ENCODE measurements at places on chromosomes 1 and 21.

DNA sequence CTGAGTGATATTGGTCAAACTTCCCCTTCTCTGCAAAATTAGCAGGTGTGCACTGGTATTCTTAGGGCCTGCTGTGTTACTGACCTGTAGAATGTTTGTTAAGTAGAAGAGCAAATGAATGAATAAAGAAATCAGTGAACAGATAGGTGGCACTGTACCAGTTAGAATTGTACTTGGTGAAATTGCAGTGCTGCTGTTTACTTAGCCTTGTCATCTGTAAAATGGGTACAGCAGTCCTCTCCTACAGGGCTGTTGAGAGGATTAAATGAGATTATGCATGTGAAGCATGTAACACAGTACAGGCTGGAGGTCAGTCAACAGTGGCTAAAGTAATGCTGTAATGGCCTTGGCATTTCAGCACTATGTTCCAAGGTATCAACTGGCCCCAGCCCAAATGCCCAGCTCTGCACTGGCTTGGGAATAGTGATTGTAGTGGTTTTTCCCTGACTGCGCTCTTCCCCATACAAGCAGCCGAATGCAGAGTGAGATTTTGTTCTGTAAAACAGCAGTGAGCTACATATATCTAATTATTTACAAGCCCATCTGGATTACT lies 10.5 kb downstream of the VANGL1 start:
- no peak for DNase-seq

DNA sequence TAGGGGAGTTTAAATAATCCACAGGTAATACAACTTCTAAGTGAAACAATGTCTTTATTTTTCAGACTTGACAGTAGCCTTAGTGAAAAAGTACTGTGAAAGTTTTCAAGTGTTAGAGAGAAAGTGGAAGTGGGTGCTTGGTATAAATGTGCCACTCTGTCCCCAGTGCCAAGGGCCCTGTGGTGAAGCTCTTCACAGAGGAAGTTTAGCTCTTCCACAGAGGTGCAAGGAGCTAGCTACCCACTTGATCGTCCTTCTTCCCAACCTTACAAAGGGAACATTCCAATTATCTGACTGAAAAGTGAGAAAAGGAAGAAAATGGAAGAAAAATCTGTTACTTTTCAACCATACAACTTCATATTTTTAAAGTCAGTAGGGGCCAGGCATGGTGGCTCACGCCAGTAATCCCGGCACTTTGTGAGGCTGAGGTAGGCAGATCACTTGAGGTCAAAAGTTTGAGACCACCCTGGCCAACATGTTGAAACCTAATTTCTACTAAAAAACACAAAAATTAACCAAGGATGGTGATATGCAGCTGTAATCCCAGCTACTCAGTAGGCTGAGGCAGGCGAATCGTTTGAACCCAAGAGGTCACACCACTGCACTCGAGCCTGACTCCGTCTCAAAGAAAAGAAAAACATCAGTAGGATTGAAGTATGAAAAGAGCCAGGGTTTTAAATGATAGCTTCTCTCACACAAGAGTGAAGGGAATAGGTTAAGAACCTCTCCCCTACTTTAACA lies 41.0 kb upstream of the PTPRC start:
- no peak for DNase-seq

- no peak for DNase-seq
Observed at GRCh38 chr1:22712502-22713271, 2.0 kb downstream of the EPHB2 start.

GRCh38 chr1:35629051-35629450 lies 12.3 kb downstream of the PSMB2 start:
- no peak for DNase-seq

DNA sequence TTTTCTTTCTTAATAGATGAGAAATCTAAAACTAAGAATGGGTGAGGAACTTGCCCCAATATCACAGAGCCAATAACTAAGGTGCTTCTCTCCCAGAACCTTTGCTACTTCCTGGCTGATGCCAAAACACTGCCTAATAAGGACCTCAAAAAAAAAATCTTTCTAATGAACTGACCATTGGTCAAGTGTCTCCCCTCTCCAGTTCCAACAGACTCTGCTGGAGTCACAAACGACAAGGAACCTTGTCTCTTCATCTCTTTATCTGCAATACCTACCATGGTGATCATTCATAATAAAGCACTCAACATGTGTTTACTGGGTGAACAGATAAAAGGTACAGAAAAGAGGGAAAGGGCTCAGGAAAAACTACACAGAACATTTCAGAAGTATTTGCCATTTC lies 197.4 kb downstream of the LTN1 start:
- DNase-seq = no peak

DNA sequence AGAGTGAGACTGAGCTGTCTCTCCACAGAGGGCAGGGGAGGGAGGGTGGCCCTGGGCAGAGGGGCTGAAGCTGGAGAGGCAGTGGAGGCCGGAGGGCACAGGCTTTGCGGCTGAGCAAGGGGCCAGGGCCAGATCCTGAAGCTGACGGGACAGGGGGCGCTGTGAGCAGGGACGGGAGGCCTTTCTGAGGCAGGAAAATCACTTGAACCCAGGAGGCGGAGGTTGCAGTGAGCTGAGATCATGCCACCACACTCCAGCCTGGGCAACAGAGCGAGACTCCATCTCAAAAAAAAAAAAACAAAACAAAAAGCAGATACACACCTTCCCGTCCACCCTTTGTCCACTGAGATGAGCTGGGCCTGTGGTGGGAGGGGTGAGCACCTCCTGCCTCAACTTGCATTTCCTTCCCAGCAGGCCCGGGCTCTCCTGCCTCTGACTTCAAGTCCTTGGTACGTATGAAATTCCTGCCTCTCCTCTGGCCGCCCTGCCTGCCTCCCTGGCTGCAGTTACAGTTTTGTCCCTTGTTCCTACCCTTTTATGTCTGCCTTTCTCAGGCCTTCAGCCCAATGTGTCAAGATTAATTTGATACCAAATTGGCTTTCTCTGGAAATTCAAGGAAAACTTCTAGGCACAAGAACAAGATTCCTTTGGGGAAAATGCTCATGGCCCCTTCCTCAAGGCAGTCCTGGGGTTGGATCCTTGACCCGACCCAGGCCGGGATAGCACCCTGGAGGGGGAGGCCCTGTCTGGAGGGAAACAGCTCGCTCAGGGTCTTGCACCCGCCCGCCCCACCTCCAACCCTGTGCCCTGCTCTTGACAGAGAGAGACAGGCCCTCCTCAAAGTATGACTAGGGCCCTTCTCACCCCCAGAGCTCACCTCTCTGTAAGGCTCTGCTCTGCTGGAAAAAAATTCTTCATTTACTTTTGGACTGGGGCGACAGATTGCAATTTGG lies 11.2 kb upstream of the ADAMTSL4 start:
- DNase-seq = peak; percentile 49

DNA sequence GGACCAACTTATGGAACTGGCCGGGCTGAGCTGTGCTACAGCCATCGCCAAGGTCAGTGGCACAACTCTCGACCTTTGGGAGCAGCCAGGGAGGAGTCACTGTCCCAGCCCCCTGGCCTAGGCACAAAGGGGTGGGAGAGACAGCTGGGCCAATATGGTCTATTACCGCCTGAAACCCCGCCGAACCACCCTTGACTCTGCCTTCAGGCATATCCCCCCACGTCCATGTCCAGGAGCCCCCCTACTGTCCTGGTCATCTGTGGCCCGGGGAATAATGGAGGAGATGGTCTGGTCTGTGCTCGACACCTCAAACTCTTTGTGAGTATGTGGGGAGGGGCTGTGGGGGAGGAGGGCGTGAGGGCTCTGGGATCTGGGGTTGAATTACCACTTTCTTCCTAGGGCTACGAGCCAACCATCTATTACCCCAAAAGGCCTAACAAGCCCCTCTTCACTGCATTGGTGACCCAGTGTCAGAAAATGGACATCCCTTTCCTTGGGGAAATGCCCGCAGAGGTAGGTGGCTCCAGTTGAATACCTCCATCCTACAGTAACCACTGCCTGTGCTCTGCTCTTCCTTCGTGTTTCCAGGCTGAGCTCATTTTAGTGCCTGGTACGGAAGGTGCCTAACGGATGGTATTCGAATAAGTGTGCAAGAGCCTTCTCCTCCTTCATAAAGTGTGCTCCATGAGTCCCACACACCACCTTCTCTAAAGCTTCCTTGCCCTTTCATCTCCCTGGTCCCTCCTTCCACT lies 758 bp downstream of the NAXE start:
- DNase-seq = no peak

- no peak for DNase-seq
Observed at GRCh38 chr1:51303751-51304251, 26.6 kb downstream of the TTC39A start.

DNA sequence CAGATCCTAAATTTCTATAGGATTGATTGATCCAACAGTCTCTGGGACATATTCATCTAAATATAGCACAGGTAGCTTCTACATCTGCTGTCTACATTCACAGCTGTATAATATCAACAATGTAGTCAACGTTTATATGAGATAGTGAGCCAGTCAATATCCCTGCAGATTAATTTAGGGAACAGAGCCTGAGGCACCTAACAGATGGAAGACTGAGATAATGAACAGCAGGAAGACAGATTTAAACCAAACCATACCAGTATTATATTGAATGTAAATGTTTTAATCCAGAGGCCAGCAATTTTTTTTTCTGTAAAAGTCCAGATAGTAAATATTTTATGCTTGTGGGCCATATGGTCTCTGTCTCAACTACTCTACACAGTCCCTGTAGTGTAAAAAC lies 2072.4 kb downstream of the MRPL39 start:
- DNase-seq = no peak

- peak; percentile 10 for DNase-seq
Observed at GRCh38 chr1:150530491-150531159, 15.1 kb downstream of the FALEC start.

- no peak for DNase-seq
Observed at GRCh38 chr1:2466958-2467554, 9.0 kb upstream of the PLCH2 start.

GRCh38 chr1:55560266-55560665 lies 345.1 kb upstream of the USP24 start:
- DNase-seq = no peak

DNA sequence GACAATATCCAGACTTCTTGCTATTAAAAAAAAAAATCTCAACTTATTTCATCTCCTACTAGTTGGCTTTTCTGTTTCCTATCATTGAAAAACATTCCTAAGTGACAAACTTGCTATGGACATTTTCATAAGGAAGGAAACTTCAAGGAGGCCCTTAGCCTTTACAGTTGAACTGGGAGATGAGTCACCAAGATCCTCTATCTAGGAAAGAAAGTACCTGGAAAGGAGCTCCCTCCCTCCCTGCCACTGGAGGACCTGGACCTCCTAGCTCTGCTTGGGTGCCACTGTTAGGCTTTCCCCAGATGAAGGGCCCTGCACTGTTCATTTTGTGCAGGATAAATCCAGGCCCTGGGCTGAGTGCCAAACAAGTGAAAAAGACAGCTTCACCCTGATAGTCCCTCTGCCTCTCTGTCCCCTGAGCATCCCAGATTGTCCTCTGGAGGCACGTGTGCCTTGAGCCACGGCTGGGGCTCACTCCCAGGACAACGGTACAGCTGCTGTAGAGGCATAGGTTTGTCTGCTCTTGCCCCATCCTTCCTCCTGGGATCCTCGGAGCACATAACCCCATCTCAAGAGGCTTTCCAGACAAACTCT lies 40.2 kb upstream of the SOX13 start:
- no peak for DNase-seq

GRCh38 chr1:195763146-195763906 lies 844.9 kb downstream of the KCNT2 start:
- DNase-seq = peak; percentile 26

- DNase-seq = no peak
Observed at GRCh38 chr1:56236688-56237087, 342.7 kb downstream of the PLPP3 start.

GRCh38 chr1:202015662-202015937 lies 5.2 kb downstream of the ELF3 start:
- no peak for DNase-seq

DNA sequence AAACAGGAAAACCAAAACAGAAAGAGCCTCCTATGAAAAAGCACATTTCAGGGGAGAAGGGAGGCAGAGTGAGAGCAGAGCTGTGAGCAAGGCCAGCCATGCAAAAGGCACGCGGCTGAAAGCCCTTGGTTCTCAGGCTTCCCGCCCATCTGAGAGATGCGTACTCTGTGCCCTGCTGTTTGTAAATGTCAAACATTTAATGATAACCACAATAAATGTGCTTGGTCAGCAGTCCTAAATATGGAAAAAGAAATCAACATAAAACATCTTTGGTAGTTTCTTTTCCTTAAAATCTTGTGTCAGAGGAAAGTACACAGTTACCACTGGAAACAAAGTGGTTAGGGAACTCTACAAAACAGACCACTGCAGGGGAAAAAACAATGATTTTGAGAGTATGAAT lies 283.1 kb downstream of the DSCAM start:
- DNase-seq = no peak

DNA sequence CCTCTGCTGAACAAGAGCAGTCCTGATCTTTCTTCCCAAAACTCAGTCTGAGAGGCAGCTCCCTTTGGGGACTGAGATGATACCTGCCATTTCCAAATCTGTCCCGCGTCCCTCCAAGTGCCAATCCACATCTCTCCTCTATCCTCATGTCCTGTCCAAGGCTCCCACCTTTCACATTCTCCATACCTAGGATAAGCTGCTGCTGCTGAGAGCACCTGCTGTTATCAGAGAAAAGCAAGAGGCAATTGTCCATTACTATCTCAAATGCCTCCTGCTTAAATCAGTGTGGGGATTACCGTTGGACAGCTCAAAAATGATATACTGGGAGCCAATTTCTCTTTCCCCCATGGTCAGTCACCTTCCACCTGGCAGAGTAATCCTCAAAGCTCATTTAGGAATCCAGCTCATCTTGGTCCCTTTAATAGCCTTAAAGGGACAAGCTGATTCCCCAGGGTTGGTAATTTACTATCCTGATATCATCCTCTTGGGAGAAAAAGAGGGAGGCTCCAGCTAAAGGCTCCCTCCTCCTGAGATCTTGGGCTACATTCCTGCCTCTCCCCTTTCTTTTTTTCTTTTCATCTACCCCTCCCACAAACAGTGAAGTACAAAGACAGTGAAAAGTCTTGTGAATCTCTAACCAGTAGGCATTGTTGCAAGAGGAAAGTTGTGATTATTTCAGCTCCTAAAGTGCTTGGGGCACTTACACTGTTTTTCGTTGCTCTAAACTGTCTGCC lies 278.1 kb upstream of the CAMK1G start:
- no peak for DNase-seq

- DNase-seq = no peak
Observed at GRCh38 chr1:163980394-163980793, 578.6 kb upstream of the PBX1 start.

GRCh38 chr1:165134431-165134830 lies 222.1 kb downstream of the LMX1A start:
- DNase-seq = no peak

Measured in Right ventricle myocardium superior (tissue), 1 donor.